ENCODE measurements at places on chromosomes 12 and 14.
A peak's percentile ranks its signal among the peaks of the same experiment; 100 is the strongest.

DNA sequence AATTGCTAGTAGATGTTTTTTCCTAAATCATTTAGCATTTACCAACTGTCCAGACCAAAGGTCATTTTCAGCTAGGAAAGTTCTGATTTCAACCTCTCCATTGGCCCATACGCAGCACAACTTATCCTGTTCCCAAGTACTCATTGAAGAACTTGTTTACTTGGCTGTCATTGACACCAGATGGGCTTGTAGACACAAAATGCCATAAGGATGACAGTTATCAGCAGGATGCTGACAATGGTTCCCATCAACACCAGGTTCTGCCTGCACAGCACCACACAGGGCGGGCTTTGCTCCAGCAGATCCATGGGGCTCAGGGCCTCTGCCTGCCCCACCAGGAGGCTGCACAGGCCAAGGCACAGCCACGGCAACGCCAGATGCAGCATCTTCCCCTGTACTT lies 36.5 kb upstream of the TMPRSS12 start:
- no peak for DNase-seq

DNA sequence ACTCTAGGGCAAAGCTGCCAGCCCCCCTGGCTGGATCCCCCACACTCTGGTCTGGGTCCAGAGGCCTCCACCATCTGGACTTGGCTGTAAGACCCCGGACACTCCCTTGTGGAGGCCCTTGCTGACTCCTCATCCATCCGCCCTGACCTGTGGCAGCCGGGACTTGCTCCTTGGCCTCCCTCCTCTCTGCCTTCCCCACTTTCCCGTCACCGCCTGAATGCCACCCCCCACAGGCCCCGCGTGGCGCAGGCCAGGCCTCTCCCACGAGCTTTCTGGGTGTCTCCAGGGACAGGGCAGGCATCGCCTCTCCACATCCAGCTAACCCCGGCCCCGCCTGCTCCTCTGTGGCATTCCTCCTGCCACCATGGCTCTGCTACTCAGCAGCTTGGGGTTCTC lies 14.1 kb downstream of the JAG2 start:
- DNase-seq: no peak

GRCh38 chr14:26138764-26139445 lies 458.9 kb downstream of the NOVA1 start:
- no peak for DNase-seq

- DNase-seq: no peak
Observed at GRCh38 chr12:131714759-131715158, 3.9 kb downstream of the SFSWAP start.

DNA sequence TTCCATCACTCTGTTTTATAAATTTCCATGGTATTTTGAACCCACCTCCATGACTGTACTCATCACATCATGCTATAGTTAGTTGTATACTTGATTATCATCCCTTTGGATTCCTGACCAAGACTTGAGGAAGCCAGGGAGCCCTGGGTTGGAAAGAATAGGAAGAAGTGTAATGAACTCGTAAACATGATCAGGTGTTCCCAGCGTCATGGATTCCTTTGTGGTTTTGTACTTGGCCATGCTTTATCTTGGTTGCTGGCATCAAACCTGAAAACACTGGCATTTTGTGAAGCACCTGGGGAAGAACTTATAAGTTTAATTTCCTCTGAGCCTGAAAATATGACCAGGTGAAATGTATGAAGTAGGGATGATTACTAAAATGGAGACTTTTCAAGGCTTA lies 76.4 kb downstream of the CHST11 start:
- DNase-seq: no peak

DNA sequence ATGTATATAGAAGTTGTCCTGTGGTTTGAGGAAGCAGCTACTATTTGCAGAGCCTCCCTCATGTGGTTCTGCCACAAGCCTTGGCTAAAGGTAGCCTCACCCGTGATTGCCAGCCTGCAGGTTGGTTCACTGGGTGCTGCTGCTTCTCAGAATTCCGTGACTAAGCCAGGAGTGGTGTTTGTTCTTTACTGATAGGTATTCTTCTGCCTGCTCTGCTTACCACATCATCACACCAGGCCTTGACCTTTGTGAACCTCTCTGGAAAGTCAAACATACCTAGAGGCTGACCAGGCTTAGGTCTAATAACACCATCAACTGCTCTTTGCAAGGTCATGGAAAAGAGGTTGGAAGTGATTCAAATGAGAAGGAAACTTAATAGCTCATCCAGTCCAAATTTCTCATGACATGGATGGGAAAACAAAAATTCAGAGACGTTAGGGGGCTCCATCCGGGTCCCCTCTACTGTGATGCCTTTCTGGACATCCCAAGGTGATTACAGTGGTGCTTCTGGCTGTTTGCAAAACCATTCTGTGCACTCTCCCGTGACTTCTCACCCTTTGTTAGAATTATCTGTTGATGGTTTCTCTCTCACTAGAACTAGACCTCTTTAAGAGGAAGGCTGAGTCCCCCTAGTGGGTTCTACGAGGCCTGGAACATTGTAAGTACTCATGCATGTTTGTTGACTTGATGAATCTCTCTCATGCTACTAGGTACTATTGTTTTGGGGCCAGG lies 8.5 kb upstream of the SOCS2 start:
- peak; percentile 61 for DNase-seq

DNA sequence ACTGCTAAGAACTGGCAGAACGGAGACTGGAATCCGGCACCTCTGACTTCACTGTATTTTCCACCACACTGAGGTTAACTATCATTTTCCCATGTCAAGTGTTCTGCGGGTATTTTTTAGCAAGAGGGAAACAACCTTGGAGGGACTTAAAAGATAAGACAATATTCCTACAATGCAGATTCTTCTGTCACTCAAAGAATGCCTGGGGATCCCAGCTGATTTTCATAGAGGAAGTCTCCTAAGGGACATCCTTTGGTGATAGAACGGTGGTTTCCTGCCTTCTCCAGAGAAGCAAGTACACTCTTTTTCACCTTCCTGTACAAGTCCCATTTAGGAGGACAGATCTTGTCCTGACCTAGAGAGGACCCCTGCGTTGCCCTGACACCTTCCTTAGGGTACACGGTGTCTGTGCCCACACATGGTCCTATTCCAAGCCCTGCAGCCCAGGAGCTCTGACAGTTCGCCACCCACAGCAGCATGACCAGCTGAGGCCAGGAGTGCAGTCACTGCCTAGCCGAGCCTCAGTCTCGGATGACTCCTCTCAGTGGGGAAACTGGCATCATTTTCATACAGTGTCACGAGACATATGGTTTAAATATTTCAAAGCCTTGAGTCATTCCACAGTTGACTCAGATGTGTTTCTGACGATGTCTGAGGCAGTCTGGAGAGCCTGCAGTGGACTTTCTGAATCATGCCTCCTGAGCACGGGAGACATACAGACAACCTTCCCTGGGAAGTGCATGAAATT lies 181.3 kb upstream of the FKBP4 start:
- DNase-seq: no peak

GRCh38 chr12:89864411-89864810 lies 155.8 kb upstream of the ATP2B1 start:
- no peak for DNase-seq

- no peak for DNase-seq
Observed at GRCh38 chr12:54193434-54193833, 4.6 kb upstream of the SMUG1 start.

- DNase-seq: no peak
Observed at GRCh38 chr14:67409461-67409860, 2.5 kb downstream of the PLEK2 start.

- peak; percentile 5 for DNase-seq
Observed at GRCh38 chr12:112617153-112617505, 174.4 kb upstream of the RPH3A start.

GRCh38 chr14:44897845-44898151 lies 63.9 kb downstream of the KLHL28 start:
- no peak for DNase-seq

DNA sequence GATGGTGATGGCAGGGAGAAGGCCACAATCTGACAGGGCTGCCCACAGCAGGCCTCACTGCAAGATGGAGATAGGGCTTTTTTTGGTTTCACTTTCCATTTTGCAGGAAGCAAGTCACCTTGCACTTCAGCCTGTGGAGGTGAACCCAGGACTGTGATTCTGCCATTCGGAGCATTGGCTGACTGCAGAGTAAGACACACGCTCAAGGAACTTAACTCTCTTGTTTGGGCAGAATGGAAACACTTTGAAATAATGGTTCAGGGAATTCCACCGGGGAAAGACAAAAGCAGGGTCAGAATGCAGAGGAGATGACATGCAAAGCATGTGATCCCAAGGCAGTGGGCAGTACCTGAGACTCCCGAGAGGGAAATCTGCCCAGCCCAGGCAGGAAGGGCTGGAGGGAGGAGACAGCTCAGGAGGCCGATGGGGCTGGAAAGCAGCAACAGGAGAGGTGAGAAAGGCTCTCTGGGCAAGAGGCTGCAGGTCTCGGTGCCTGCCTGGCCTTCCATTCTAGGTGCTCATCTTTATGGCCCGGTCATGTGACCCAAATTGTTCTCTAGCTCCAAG lies 58.7 kb upstream of the PRMT8 start:
- no peak for DNase-seq

GRCh38 chr12:133235401-133236112 lies at the start of gene ANHX:
TSS of gene ANHX (minus strand) at chr12:133235877. CDS start at chr12:133234356, 1,521 bp downstream.
- no peak for DNase-seq

- DNase-seq: no peak
Observed at GRCh38 chr12:92341065-92341668, 195.5 kb upstream of the BTG1 start.

DNA sequence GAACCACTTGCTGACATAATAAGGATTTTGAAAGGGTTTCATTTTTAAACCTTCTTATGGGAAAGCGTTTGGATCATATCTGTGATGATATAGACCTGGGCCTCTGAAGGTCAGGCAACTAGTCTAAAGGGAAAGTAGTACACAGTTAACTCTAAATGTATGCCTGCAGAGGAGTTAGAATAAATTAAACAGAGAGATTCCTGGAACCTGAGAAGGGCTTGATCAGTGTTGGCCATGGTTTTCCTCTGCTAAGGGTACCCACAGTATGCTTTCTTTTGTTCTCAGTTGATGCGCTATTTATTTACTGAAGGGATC lies 14.4 kb upstream of the POLR3B start:
- DNase-seq: no peak

- DNase-seq: no peak
Observed at GRCh38 chr12:125053821-125054220, 11.4 kb upstream of the AACS start.

- no peak for DNase-seq
Observed at GRCh38 chr12:7856516-7856915, 16.2 kb downstream of the SLC2A14 start.

GRCh38 chr12:122866950-122867607 lies 28.8 kb downstream of the VPS37B start:
- DNase-seq: no peak

GRCh38 chr12:115918763-115919162 lies 358.7 kb downstream of the MED13L start:
- no peak for DNase-seq

GRCh38 chr12:56487448-56488040 lies 417 bp downstream of the GLS2 start:
- peak; percentile 69 for DNase-seq

- DNase-seq: peak; percentile 74
Observed at GRCh38 chr14:62179367-62180018, 417.3 kb downstream of the SNAPC1 start.

DNA sequence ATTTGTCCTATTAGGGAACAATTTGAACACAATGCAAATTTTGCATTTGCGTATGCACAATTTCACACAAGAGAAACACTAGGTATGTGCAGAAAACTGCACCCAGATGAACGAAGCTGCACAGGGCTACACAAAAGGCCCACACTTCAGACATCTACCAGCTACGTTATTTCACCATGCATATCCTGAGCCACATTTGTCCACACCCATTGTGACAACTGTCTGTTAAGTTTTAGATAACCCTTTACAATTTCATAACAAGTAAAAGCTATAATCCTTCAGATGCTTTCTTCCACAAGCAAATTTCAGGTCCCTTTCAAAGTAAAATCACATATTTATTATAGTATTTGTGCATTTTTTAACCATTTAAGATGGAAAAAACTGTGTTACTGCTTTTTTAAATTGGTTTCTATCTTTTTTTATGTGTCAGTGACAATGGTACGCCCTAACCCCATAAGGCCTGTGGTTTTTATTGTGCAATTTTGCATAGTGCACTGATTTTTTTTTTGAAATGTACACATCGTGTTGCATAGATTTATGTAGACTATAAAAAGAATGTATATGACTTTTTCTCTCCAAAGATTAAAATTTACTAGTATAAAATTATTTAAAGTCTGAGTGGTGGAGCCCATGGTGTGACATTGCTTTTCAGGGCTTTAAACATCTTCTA lies 87.8 kb upstream of the BTG1 start:
- DNase-seq: no peak

DNA sequence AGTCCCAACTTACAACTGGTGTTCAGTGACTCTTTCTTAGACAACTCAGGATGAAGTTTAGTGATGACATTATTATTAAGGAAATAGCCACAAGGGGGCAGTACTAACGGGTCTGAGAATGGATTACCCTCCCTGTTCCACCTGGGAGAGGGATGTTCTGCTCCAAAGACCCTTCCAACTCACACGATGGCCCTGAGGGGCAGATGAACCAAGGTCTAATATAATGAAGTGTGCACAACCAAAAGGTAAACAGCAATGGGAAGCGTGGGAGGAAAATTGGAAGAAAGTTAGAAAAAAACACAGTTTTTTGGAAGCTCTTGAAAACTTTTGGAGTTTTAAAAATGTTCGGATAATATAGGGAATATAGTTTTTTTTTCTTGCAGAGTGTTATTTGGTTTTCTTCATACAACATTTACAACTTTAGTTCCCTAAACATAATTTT lies 24.0 kb downstream of the FGF6 start:
- peak; percentile 53 for DNase-seq

- DNase-seq: no peak
Observed at GRCh38 chr12:119644930-119645329, 23.0 kb upstream of the PRKAB1 start.

DNA sequence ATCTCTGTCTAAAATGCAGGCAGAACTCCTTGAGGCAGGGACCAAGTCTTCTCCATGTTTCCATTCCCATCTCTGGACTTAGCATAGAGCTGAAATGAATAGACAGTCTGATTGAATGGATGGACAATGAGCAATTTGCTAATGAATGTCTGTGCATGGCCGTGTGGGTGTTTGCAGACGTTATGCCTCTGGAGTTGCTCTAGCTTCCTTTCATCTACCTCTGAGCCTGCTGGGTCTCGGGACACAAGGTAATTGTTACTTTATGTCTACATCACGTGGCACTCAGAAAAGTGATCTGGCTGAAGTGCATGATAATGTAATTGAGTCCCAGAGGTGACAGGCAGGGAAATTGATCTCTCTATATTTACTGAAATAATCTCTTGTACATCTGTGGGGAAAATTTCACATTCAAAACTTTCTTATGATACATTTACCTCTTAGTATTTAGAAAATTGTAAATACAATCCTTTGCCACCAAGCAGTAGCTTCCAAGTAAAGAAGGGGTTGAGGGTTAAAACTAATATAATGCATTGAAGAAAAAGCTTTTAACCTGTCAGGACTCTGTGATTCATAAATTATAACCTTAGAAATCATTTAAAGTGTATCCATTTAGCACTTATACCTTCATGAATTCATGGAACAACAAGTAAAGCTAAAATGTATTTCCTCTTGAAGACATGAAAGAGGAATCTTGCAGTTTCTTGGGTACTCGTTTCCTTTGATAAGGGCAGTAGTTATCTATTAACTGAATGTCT lies 424.1 kb downstream of the APAF1 start:
- peak; percentile 12 for DNase-seq

GRCh38 chr14:33560718-33561431 lies 390.0 kb downstream of the EGLN3 start:
- no peak for DNase-seq

GRCh38 chr12:71589478-71589881 lies 74.2 kb downstream of the ZFC3H1 start:
- DNase-seq: no peak

GRCh38 chr12:59580050-59580449 lies 15.8 kb upstream of the SLC16A7 start:
- DNase-seq: no peak

- peak; percentile 76 for DNase-seq
Observed at GRCh38 chr12:107402041-107403022, 283.3 kb upstream of the PWP1 start.

Data from NCI-H146 (cell line).